ENCODE measurements at places on chromosomes 16 and 17. TPM values are rescaled to one million over a fixed set of nuclear protein-coding genes. Genes with fewer than 3 reads are reported as not detected.
A peak's percentile ranks its signal among the peaks of the same experiment; 100 is the strongest.

The TMC8 gene
- 1.0 TPM for total RNA-seq

The CRHR1 gene
- 0.13 TPM for total RNA-seq

The CCL17 gene
- 1.1 TPM for total RNA-seq

The GRIN2A gene
- total RNA-seq = 2.2 TPM

The PLK1 gene
- 0.69 TPM for total RNA-seq

The CLDN6 gene
- total RNA-seq = 0.40 TPM

The TPSD1 gene
- total RNA-seq = not detected

The PIRT gene
- 0.09 TPM for total RNA-seq

DNA sequence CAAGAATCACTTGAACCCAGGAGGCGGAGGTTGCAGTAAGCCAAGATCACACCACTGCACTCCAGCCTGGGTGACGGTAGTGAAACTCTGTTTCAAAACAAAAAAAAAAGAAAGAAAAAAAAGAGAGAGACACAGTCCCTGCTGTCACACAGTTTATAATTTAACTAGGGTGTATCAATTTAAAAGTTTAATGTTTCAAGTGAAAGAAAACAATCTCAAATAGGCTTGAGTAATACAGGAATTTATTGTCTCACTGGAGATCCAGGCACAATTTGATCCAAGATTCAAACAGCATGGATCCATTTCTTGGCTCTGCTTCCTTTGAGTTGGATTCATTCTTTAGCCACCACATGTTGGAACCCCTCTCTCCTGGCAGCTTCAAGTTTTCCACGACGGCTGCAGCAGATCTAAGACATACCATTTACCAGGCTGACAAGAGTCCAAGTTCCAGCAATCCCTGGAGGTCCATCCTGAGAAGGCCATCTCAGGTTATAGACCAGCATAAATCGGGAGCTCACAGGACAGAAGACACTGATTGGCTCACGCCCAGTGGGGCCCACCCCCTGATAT is 97.5 kb downstream of the YPEL2 start:
- DNase-seq = no peak
- no peak overlapping the region for H3K4me3 ChIP-seq
- peaks cover 42% of the 10 kb centered on the region for H3K4me1 ChIP-seq
- H3K27me3 ChIP-seq = no peaks in the 10 kb centered on the region

DNA sequence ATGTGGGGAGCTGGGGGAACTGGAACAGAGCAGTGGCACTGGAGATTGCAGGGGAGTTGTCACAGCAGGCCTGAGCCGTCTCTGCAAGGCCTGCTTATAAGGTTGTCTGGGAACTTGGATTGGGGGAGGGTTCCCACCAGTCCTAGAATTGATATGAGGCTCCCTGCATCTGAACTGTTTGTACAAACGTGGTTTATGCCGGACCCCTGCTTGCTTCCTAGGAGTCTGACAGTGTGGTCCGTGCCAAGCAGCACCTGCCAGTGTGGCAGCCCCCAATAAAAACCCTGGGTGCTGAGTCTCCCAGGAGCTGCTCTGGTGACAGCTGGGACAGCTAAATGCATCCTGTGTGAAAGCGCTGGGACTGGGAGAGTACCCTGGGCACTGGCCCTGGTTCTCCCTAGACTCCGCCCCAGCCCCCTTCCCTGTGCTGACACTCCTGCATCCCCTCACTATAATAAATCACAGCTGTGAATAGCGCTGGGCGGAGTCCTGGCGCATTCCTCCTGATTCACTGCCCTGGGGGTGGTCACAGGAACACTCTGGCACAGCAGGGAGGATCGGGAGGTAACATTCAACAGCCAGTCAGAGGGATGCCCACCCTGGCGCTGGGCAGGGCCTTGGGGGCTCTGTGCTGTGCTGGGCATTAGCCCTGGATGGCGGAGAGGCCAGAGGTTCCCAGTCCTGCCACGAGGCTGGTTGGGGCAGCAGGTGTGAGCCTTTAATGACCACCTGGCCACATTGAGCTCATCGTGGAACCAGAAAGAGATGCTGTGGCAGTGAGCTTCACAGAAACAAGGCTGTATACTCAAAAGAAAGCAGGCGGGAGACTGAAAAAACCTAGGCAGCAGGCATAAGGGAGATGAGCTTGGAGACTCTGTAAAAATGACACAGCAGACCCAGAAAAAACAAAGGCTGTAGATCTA is 45.6 kb downstream of the RMI2 start:
- no peaks in the 10 kb centered on the region for H3K27me3 ChIP-seq
- H3K4me1 ChIP-seq = peaks cover 5% of the 10 kb centered on the region
- peak overlapping the region; percentile 16 for H3K27ac ChIP-seq
- H3K4me3 ChIP-seq = no peak overlapping the region
- no peaks in the 10 kb centered on the region for H3K36me3 ChIP-seq

GRCh38 chr17:78225088-78225865 is 6.2 kb upstream of the TMEM235 start:
- DNase-seq = no peak
- H3K27me3 ChIP-seq = no peaks in the 10 kb centered on the region
- no peaks in the 10 kb centered on the region for H3K4me1 ChIP-seq
- H3K36me3 ChIP-seq = no peaks in the 10 kb centered on the region
- no peak overlapping the region for H3K4me3 ChIP-seq

GRCh38 chr16:19505600-19506303 is 16.1 kb downstream of the GDE1 start:
- no peak for DNase-seq
- no peak overlapping the region for H3K4me3 ChIP-seq
- no peaks in the 10 kb centered on the region for H3K36me3 ChIP-seq
- no peaks in the 10 kb centered on the region for H3K27me3 ChIP-seq
- H3K4me1 ChIP-seq = no peaks in the 10 kb centered on the region

DNA sequence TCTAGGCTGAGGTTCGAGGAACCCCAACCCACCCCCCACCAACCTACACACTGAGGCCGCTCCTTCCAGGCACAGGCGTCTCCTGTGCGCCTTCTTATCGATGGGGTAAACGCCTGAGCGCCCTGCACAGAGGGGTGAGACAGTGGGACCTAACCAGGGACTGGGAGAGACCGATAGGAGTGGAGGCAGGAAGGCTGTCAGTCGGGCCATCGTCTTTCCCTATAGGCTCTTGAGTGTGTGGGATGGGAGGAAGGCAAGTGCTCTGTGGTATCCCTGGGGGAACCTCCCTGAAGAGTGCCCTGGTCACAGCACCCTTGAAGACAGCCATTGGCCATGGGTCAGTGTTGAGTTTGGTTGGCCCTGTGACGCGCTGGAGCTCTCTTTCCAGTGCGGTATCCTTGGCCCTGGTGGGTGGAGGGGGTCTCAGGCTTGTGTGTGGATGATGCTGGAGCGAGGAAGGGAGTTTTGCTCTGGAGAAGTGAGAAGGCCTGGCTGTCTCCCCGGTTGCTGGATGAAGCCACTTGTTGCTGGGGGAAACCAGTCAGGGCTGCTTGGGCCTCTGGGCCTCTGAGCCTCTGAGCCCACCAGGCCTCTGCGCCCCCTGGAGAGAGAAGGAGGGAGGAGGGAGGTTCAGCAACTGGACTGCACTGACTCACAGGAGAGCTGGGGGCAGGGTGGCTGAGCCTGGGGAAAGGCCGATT is 1.7 kb downstream of the GPRC5C start:
- H3K27ac ChIP-seq = peak overlapping the region; percentile 99
- H3K27me3 ChIP-seq = no peaks in the 10 kb centered on the region
- peaks cover 33% of the 10 kb centered on the region for H3K4me1 ChIP-seq
- peak overlapping the region; percentile 82 for H3K4me3 ChIP-seq
- no peaks in the 10 kb centered on the region for H3K36me3 ChIP-seq
- DNase-seq = peak; percentile 53

DNA sequence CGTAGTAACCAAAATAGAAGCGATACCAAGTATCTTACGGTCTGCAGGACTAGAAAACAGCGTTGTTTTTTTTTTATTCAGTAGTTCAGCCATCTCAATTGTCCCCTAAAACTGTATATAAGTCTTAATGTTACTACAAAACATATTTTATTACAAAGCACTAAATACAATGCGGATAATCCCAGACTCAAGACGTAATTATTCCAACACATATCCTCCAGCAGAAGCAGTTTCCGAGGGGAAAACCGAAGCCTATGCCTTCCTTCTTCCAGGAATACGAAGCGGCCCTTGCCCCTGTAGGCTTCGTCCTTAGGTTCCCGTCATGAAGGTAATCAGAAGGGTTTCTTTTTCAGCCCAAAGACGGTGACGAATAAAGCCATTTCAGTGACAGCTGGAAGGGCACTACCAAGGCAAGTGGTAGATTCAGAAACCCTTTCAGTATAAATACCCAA is 2.3 kb downstream of the TMEM107 start:
- H3K27me3 ChIP-seq = no peaks in the 10 kb centered on the region
- H3K4me1 ChIP-seq = peaks cover 7% of the 10 kb centered on the region
- peak overlapping the region; percentile 94 for H3K27ac ChIP-seq
- H3K4me3 ChIP-seq = peak overlapping the region; percentile 37

DNA sequence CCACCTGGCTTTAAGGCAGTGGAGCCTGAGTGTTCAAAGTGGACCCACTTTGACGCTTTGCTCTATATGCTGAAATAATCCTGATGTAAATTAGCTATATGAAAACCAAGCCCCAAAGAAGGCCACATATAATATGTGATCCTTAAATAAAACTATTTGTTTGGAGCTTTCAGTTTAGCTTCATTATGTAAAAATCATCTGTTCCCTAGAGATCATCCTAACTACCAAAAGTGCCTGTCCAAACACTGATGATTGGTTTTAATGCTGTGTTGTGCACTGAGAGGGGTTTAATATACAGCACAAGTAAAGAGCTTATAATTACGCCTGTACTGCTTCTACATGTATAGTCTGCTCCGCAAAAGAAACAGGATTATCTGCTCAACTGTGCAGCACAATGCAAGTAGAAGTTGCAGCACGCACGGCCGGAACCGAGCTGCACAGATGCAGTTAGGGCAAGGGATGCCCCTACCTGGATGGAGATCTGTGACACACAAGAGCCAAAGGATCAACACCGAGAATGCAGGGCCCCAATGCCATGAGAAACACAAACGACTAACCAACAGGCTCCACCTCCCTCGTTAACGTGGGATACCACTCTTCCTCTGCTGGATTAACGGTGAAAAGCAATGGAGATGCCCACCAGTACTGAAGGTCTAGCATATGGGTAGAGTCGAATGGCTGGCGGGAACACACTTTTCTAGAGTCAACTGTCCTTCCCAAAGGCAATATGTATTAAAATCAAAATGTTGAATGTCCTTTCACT is 20.5 kb downstream of the USP7 start:
- peaks cover 30% of the 10 kb centered on the region for H3K4me1 ChIP-seq
- no peak overlapping the region for H3K27ac ChIP-seq
- H3K36me3 ChIP-seq = no peaks in the 10 kb centered on the region
- no peaks in the 10 kb centered on the region for H3K27me3 ChIP-seq
- no peak for DNase-seq

- DNase-seq = peak; percentile 78
- peaks cover 6% of the 10 kb centered on the region for H3K4me1 ChIP-seq
- no peaks in the 10 kb centered on the region for H3K27me3 ChIP-seq
- H3K4me3 ChIP-seq = peak within 1 kb of the TSS; percentile 71
Measured at GRCh38 chr17:32876417-32877163, at the start of gene MYO1D. MYO1D (minus strand) TSS chr17:32877124; CDS start chr17:32876872, 252 bp downstream.

- no peaks in the 10 kb centered on the region for H3K4me1 ChIP-seq
- no peak for DNase-seq
- H3K27ac ChIP-seq = no peak overlapping the region
- no peaks in the 10 kb centered on the region for H3K36me3 ChIP-seq
- peak overlapping the region; percentile 70 for H3K4me3 ChIP-seq
- H3K27me3 ChIP-seq = no peaks in the 10 kb centered on the region
Measured at GRCh38 chr17:42553161-42553818, 567 bp downstream of the HSD17B1 start.

DNA sequence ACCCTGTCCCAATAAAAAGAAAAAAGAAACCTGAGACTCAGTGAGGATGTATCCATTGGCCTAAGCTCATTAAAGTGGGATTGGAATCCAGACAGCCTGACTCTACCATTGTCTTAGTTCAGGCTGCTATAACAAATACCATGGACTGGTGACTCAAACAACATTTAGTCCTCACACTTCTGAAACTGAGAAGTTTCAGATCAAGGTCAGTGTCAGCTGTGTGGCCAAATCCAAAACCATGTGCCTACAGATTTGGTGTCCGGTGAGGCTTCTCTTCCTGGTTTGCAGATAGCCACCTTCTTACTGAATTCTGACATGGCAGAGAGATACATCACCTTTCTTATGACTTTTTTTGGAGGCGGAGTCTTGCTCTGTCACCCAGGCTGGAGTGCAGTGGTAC is 53.3 kb upstream of the KDM8 start:
- no peaks in the 10 kb centered on the region for H3K27me3 ChIP-seq
- no peak overlapping the region for H3K27ac ChIP-seq
- DNase-seq = no peak
- H3K4me3 ChIP-seq = no peak overlapping the region
- no peaks in the 10 kb centered on the region for H3K36me3 ChIP-seq

DNA sequence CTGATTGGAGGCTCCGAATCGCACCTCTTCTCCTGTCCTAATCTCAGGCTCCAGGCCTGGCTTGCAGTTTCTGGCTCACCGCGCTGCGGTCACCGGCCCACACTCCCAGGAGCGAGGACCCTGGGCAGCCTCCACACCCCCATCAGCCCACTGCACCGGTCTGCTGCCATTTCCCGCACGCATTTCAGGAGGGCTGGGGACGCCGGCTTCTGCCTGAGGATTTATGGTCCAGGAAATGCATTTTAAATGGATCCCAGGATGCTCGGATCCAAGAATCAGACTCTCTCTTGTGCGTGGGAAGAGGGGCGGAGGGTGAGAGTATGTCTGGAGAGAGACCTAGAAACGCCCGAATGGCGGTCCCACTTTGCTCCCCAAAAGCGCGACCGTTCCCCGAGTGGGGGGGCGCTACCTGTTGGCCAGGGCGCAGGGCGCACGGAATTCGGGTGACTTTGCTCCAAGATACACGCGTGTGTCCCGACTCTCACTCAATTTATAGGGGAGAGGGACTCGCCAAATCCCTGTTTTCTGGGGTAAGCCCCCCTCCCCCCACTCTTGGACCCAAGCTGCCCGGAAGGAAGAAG is 817 bp upstream of the JPH3 start:
- H3K4me1 ChIP-seq = no peaks in the 10 kb centered on the region
- no peak overlapping the region for H3K27ac ChIP-seq
- H3K36me3 ChIP-seq = no peaks in the 10 kb centered on the region
- H3K4me3 ChIP-seq = no peak overlapping the region
- H3K27me3 ChIP-seq = no peaks in the 10 kb centered on the region

DNA sequence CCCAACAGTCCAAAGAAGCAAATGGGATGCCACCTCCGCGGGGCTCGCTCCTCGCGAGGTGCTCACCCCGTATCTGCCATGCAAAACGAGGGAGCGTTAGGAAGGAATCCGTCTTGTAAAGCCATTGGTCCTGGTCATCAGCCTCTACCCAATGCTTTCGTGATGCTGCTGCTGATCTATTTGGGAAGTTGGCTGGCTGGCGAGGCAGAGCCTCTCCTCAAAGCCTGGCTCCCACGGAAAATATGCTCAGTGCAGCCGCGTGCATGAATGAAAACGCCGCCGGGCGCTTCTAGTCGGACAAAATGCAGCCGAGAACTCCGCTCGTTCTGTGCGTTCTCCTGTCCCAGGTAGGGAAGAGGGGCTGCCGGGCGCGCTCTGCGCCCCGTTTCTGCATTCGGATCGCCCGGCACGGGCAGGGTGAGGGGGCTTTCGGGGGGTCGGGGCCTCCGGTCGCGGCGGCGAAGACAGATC is at the start of gene CDH13:
Gene CDH13 (plus strand): TSS at position 179 of the 471 bp plus-strand sequence.
- no peaks in the 10 kb centered on the region for H3K36me3 ChIP-seq
- H3K27me3 ChIP-seq = peaks cover 15% of the 10 kb centered on the region
- no peak within 1 kb of the TSS for H3K27ac ChIP-seq
- H3K4me1 ChIP-seq = no peaks in the 10 kb centered on the region

- no peaks in the 10 kb centered on the region for H3K27me3 ChIP-seq
- H3K27ac ChIP-seq = peak overlapping the region; percentile 99
- no peaks in the 10 kb centered on the region for H3K36me3 ChIP-seq
- peak overlapping the region; percentile 85 for H3K4me3 ChIP-seq
Measured at GRCh38 chr17:2401426-2402221, 764 bp upstream of the MNT start.

GRCh38 chr16:66376577-66377305 is 10.2 kb downstream of the CDH5 start:
- no peaks in the 10 kb centered on the region for H3K4me1 ChIP-seq
- H3K27ac ChIP-seq = no peak overlapping the region
- DNase-seq = no peak
- no peak overlapping the region for H3K4me3 ChIP-seq
- no peaks in the 10 kb centered on the region for H3K36me3 ChIP-seq
